LNCaP clone FGC (cell line): ENCODE measurements at places on chromosomes 5 and 9.
A peak's percentile ranks its signal among the peaks of the same experiment; 100 is the strongest.

GRCh38 chr5:148861088-148861487 is 34.7 kb downstream of the ADRB2 start:
- no peak for DNase-seq

GRCh38 chr5:131302506-131302905 is 38.7 kb downstream of the CDC42SE2 start:
- no peak for DNase-seq

DNA sequence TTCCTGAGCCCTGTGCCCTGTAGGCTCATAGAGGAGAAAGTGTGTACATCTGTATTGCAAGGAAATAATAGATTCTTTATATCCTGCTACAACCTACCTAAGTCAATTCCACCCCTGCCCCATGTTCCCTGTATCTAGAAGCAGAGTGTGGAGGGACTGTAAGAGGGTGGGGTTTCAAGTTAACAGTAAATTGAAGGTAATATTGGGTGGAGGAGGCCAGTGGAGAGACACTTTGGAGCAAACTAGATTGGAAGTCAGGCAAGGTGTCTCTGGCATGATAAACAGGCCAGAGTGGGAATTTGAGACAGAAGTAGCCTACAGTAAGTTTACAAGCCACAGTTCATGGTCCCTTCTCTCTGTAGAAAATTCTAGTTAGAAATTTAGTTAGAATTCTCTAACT is 2.3 kb upstream of the HEMGN start:
- no peak for DNase-seq

- no peak for DNase-seq
Observed at GRCh38 chr9:117234103-117234502, 180.8 kb downstream of the ASTN2 start.

DNA sequence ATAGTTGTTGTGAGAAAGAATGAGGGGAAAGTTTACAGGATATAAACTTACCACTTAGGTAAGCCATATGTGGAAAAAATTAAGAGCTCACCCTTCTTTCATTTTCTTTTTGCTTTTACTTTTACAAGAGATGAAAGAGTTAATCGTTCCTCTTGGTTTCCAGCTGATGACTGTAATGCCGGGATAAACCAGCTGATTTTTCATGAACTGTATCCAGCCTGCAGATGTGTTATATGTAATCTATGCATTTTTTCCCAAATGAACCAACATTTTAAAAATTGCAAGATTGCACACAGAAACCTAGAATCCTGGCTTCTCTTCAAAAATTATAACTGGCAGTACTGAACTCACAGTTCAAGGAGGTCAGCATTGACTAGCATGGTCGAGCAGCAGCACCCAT is 185.9 kb downstream of the GRIA1 start:
- DNase-seq: no peak

- DNase-seq: no peak
Observed at GRCh38 chr5:8870959-8871355, 674.9 kb downstream of the SEMA5A start.

DNA sequence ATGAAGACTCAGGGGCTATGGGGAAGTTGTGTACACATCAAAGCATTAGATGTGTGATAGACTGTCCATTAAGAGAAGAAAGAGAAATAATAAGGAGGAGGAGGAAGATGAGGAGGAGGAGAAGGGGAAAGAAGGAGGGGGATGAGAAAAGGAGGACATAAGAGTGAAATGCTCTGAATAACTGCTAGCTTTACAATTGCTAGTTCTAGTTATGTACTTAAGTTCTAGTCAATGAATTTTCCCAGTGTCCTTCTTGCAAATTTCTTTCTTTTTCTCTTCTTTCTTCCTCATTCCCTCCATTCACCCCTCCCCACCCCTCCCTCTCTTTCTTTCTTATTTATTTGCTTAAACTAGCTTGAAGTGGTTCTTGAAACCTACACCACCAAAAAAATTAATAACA is 534.9 kb upstream of the GRAMD2B start:
- no peak for DNase-seq

DNA sequence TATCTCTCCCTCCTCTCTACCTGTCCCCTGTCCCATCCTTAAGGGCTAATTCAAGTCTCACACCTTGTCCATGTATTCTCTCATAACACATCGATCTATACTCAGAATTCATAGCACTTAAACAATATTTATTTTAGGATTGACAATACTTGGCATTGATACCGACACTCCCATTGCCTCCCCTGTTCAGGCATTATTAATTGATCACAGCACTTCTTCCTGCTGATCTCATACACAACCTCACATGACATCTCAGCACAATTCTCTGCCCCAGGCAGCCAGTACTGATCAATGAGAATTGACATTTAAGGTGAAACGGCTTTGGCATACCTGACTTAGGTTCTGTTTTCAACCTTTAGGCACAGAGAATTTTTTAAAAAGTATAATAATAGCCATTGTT is 582.4 kb upstream of the BRINP1 start:
- no peak for DNase-seq

DNA sequence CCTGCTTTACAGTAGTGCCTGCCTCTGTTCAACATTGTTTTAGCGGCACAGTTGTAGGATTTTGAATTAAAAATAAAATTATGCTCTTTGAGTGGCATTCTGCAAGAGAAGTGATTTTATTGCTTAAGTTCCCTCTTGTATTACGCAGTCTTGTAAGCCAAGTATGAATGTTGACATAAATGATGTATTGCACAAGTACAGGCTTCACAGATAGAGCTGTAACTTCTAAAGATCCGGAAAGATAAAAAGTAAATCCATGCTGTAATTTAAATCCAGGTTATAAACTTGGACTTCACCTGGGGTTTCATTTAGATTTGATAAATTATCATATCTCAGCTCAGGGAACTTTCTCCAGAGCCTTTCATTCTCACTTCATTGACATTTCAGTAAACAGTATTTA is 1114.7 kb downstream of the PTPRD start:
- no peak for DNase-seq

- DNase-seq: no peak
Observed at GRCh38 chr5:10779592-10779991, 18.6 kb upstream of the DAP start.

- no peak for DNase-seq
Observed at GRCh38 chr5:115510145-115510645, 34.4 kb downstream of the FEM1C start.

GRCh38 chr9:22079873-22080341 is 70.8 kb upstream of the CDKN2B start:
- no peak for DNase-seq

DNA sequence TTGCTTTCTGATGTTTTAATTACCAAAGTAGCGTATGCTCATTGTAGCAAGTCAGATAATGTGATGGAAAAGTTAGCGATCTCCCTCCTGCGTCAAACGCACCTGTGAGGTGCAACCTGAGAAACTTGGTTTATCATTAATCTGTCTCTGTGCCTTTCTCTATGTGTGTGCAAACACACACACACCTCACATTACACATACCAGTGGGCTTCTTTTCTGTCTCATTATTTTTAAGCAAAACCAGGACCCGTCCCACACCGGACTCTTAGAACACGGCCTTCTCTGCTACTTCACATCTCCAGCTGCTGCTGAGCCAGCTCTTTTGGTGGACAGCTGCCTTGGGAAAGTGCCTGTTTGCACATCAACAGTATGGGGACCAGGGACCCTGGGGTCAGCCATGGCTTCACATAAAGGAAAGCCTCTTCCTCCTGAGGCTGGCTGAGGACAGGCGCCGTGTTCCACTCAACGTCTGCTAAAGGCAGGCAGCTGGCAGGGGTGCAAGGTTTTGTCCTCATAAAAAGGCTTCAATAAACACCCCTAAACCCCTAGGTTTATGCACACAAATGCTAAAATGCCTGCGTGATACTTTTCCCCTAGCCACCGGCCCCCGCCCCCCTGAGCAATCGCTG is 44.2 kb downstream of the MRPL36 start:
- DNase-seq: no peak

GRCh38 chr5:175387144-175387543 is 56.8 kb downstream of the DRD1 start:
- DNase-seq: no peak

DNA sequence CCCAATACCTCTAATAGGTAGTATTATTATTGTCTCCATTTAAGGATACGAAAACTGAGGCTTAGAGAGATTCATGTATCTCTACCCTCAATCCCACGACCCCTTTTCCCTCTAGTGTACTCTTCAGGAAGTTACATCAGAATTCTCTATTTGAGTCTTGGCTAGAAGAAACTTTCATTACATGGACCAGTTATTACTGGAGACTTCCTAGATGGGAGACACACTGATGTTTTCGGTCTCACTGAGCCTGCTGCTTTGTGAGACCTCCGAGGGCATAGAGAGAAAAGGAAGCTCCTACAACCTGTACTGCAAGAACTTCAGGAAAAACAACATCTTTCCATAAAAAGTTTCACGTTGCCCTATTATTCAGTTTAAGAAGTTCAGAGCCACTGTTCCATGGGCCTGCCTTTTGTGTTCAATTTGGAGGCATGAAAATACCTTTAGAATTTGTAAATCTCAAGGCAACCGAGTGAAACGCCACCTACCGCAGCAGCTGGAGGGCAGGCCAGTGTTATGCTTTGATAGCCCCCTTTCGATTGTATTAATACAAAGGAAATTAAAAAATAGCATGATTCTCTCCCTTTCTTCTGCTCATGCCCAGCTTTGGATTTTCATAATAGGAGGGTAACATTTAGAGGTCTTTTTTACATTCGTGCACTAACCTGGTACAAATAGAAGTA is 223.3 kb downstream of the EBF1 start:
- no peak for DNase-seq

DNA sequence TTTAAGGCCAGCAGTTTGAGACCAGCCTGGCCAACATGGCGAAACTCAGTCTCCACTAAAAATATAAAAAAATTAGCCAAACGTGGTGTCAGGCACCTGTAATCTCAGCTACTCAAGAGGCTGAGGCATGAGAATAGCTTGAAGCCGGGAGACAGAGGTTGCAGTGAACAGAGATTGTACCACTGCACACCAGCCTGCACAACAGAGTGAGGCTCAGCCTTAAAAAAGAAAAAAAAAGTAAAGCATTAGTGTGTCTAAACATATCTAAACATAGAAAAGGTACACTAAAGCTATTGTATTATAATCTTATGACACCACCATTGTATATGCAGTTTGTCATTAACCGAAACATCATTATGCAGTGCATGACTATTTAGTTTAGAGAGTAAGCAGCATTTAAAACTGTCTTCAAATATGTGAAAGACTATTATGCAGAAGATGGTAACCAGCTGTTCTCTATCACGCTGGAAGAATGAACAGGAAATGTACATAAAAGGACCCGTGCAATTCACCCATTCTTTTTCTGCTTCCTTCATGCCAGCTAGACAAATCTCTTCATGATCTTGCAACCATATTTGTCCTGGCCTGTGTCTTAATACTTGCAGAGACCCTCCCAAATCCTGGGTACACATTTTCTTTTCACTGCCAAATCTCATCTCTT is 58.6 kb downstream of the ITGA1 start:
- no peak for DNase-seq

GRCh38 chr5:101515721-101516120 is 612.6 kb upstream of the ST8SIA4 start:
- DNase-seq: no peak

GRCh38 chr9:127734247-127734746 is 797 bp downstream of the TOR2A start:
- no peak for DNase-seq

DNA sequence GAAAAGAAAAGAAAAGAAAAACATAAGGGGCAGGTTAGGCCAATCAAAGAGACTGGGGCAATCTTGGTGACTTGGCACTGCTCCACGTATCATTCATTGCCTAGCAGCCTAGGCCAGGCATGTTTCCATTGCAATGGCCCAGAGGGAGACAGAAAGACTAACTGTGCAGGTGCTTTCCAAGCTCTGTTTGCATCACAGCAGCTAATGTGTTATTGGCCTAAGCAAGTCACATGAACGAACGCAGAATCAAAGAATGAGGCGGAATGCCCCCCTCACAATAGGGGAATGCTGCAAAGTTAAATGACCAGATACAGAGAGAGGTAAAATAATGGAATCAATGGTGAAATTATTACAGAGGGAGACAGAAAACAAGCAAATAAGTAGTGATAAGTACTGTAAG is 11.1 kb upstream of the VPS13A start:
- DNase-seq: no peak

- DNase-seq: peak; percentile 53
Observed at GRCh38 chr9:3827175-3827574, 301.4 kb upstream of the RFX3 start.

DNA sequence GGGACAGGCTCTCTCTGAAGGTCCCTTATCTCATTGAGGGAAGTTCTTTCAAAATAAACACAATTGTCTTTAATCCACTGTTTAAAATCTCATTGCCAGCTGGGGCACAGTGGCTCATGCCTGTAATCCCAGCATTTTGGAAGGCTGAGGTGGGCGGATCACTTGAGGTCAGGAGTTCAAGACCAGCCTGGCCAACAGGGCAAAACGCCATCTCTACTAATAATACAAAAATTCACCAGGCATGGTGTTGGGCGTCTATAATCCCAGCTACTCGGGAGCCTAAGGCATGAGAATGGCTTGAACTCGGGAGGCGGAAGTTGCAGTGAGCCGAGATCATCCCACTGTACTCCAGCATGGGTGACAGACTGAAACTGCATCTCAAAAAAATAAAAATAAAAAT is 8.3 kb upstream of the NDFIP1 start:
- DNase-seq: no peak

DNA sequence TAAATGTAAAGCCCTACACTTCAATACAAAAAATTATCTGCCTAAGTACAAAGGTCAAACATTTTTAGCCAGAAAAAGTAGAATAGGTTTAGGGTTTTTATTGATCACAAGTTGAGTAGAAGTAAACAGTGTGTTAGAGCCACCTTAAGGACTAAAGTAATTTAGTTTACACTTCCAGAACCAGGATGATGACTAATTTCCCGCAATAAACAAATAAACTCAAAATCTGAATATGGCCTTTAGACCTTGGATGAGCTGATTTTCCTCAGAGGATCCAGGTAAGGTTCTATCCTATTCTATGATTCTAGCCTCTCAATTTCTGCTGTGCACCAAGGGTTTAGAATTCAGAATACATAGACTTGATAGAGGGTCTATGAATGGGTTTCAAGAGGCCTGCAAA is 179.4 kb upstream of the TBCA start:
- no peak for DNase-seq

- no peak for DNase-seq
Observed at GRCh38 chr5:657570-657969, 35.6 kb downstream of the TPPP start.

DNA sequence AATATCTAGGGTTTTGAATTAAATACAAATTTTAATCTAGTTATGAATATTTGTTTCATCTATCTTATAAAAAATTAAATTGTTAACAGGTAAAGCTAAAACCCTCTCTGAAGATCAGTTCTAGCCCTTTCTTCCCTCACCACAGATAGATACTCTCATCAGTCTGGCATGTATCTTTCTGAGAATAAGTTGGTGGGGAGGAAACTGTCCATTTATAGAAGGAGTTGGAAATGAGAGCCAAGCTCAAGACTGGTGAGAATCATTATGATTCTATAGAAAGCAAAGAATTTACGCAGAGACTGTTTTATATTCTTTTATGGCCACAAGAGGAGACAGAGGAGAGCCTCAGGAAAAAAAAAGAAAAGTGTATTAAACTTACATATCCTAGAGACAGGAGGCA is 59.0 kb downstream of the STARD4 start:
- DNase-seq: no peak

GRCh38 chr9:99948896-99949295 is 42.4 kb downstream of the STX17 start:
- DNase-seq: no peak
